Naive B cell (primary cell): ENCODE measurements at places on chromosomes 5 and 9. TPM values are rescaled to one million over a fixed set of nuclear protein-coding genes. Genes with fewer than 3 reads are reported as not detected.

The SOHLH1 gene
- not detected for polyA plus RNA-seq

The KIAA0825 gene
- polyA plus RNA-seq, result 3.0 TPM

The TMEM8B gene
- 1.7 TPM for polyA plus RNA-seq

The SAXO1 gene
- polyA plus RNA-seq, result 0.21 TPM

The SPINK6 gene
- not detected for polyA plus RNA-seq

The PCDHA10 gene
- polyA plus RNA-seq, result not detected

The OBP2A gene
- polyA plus RNA-seq, result not detected

The LHX3 gene
- not detected for polyA plus RNA-seq

The RELL2 gene
- 3.8 TPM for polyA plus RNA-seq

The ELL2 gene
- polyA plus RNA-seq, result 8.3 TPM

The KCNMB1 gene
- not detected for polyA plus RNA-seq

The GABBR2 gene
- polyA plus RNA-seq, result not detected

The TRIP13 gene
- polyA plus RNA-seq, result 3.1 TPM

The DOCK2 gene
- 92.5 TPM for polyA plus RNA-seq

The GAS1 gene
- polyA plus RNA-seq, result not detected

The BNIP1 gene
- polyA plus RNA-seq, result 12.1 TPM

The SERF1B gene
- 44.0 TPM for polyA plus RNA-seq

The GOLM1 gene
- 0.97 TPM for polyA plus RNA-seq

The CAMSAP1 gene
- 0.95 TPM for polyA plus RNA-seq

The SLC25A2 gene
- not detected for polyA plus RNA-seq

The PCDHA11 gene
- polyA plus RNA-seq, result not detected

The OLFM1 gene
- not detected for polyA plus RNA-seq
